ENCODE measurements at places on chromosomes 12 and 14. TPM values are rescaled to one million over a fixed set of nuclear protein-coding genes. Genes with fewer than 3 reads are reported as not detected.

- DNase-seq, result no peak
Measured at GRCh38 chr14:35332517-35333263, 40.5 kb downstream of the PSMA6 start.

- no peak for DNase-seq
Measured at GRCh38 chr12:31007153-31007495, 66.5 kb upstream of the DDX11 start.

- DNase-seq, result no peak
Measured at GRCh38 chr12:95022477-95022876, 19.0 kb upstream of the NDUFA12 start.

DNA sequence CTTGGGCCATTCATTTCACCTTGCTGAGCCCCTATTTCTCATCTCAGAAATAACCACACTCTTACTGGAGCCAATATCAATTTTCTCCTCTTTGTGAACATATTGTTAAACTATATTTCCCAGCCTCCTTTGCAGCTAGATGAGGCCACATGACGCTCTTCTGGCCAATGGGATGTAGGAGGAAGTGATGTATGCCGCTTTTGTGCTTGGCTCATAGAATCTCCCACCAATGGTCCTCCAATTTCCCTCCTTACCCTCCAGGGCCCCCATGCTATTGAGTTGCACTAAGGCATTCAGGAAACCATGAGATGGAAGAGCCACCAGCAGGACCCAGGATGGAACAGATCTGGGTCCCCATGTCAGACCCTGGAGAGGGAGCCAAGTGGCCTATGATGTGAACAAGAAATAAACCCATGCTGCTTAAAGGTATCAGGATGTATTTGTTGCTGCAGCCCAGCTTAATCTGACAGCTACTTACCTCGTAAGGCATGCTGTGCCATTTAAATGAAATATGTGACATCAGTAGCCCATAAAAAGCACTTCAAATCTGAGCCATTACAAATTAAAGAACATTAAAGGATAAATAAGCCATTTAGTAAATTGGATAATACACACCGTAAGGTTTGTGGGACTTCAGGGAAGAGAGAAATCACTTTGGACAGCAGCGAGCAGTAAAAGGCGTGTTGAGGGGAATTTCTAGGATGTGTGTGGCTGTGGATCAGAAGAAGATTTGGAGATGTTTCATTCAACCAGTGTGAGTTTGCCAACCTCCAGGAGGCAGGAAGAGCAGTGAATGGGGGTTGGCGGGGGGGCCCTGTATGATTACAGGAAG lies 24.4 kb upstream of the BDKRB2 start:
- DNase-seq, result no peak

DNA sequence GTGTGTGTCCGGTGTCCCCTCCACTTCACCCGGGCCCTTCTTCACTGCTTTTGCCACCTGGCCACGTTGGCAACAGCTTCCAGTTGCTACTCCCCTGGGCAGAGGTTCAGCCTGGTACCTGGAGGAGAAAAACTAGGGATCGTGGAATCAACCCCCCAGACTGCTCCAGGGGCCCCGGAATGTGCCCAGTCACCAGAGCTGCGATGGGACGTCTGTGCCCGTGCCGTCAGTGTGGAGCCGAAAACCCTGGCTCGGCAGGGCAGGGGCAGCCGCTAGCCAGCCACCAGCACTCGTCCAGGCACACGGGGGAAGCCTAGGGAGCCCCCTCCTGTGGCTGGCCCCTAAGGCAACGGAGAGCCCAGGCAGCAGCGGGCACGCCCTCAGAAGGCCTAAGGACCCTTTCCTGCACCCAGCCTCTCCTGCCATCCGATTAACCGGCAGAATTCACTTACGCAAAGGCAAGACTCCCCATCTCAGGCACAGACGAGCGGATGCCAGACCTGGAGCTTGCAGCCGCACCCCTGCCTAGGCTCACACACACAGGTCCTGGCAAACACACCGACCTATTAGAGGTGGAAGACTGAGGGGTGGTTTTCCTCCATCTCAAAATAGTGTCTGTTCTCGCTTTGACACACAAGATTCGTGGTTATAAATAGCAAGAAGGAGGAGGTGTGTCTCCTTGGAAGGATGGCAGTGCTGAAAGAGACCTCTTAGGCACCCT lies 62.6 kb downstream of the FBXL14 start:
- no peak for DNase-seq

- DNase-seq, result no peak
Measured at GRCh38 chr14:30299915-30300314, 259.0 kb upstream of the G2E3 start.

DNA sequence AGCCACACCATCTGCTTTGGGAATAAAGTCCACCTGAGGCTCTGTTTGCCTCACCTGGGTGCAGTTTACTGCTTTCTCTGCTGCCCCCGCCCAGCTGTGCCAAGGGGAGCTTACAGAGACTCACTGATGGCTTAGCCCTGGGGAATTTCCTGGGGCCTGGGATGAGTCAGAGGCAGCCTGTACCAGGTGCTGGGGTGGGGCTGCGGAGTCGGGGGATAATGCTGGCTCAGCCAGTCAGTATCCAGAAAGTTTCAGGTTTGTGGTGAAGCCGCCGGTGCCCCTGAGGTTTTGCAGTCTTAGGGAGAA lies 22.3 kb downstream of the PLEKHG3 start:
- no peak for DNase-seq

The BMP4 gene
- total RNA-seq, result 0.87 TPM

The IRF2BPL gene
- total RNA-seq, result 83.3 TPM

The ERP27 gene
- not detected for total RNA-seq
